ENCODE measurements at places on chromosomes 7 and 10. TPM values are rescaled to one million over a fixed set of nuclear protein-coding genes. Genes with fewer than 3 reads are reported as not detected.

Gene BEND7
- 6.8 TPM for polyA plus RNA-seq

Gene MKX
- 0.64 TPM for polyA plus RNA-seq

Gene SLC29A4
- 16.6 TPM for polyA plus RNA-seq

Gene SRGN
- polyA plus RNA-seq: 31.6 TPM

Gene FRMD4A
- polyA plus RNA-seq: 9.1 TPM

Gene PDE6C
- not detected for polyA plus RNA-seq

Gene KIAA1217
- 10.8 TPM for polyA plus RNA-seq

Gene GPR26
- polyA plus RNA-seq: not detected

Gene SEMA3D
- polyA plus RNA-seq: 0.80 TPM

Gene OPN4
- 0.30 TPM for polyA plus RNA-seq

Gene COL28A1
- polyA plus RNA-seq: 6.7 TPM
